ENCODE measurements at places on chromosomes 7 and 10.

GRCh38 chr10:85741626-85742300 lies 624.8 kb downstream of the GRID1 start:
- no peak for DNase-seq

DNA sequence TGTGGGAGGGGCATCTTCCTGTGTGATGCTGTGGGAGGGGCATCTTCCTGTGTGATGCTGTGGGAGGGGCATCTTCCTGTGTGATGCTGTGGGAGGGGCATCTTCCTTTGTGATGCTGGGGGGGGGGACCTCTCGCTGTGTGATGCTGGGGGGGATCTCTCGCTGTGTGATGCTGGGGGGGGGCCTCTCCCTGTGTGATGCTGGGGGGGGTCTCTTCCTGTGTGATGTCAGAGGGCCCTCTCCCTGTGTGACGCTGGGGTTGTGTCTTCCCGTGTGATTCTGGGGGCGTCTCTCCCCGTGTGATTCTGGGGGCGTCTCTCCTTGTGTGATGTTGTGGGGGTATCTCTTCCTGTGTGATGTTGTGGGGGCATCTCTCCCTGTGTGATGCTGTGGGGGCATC lies 27.9 kb upstream of the DPYSL4 start:
- DNase-seq, result no peak

DNA sequence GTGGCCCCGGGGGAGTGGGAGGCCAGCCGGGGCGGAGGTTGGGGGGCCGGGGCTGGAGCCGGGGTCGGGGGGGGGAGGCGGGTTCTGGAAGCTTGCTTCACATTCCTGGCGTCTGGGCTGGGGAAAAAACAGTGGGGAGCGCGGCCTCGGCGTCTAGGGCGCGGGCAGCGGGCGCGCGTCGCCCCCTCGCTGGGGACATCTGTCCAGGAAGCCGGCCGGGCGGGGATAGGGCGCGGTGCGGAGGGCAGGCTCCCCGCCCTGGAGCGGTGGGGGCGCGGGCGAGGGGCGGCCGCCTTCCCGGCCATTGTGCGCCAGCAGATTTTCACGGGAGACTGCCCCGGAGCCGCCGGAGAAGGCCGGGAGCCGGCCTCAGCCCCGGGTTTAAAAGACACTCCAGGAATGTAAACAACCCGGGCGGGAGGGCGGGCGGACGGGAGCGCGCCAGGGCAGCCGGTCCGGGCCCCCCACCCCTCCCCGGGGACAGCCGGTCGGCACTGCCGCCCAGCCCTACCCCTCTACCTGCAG lies 1.4 kb downstream of the ZMIZ1 start:
- no peak for DNase-seq

- no peak for DNase-seq
Measured at GRCh38 chr10:86321568-86321967, 45.0 kb downstream of the GRID1 start.

DNA sequence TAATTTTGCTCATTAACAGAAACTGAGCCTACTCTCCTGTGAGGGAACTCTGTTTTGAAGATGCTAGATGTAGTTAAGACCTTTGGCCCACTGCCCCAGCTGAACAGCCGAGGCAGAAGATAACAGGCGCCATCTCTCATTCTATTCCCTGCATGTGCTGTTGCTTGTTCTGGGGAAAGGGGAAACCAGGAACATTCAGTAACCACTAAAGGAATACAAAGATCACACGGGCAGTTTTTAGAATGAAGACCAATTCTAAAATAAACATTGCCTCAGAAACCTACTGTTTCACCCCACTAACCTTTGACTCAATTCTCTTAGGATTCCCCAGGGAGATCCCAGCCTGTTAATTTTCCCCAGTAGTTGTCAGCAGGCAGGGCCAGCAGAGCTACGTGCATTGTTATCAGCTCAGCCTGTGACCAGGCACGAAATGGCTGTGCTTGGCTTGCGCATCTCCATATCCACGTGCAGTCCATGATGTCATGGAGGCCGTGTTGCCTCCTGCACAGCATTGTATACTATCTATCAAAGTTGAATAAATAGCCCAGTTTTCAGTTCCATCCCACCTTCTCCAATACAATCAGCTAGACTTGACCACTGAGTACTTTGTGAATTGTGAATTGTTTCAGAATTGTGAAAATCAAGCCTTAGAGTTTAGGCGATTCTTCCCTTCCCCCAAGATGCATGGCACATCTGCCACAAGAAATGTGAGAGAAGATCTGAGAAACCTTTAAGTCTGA lies 36.0 kb downstream of the ANK3 start:
- DNase-seq, result no peak

GRCh38 chr7:16627236-16627635 lies 18.3 kb downstream of the ANKMY2 start:
- DNase-seq, result no peak

- no peak for DNase-seq
Measured at GRCh38 chr10:3512263-3512662, 272.7 kb downstream of the KLF6 start.

DNA sequence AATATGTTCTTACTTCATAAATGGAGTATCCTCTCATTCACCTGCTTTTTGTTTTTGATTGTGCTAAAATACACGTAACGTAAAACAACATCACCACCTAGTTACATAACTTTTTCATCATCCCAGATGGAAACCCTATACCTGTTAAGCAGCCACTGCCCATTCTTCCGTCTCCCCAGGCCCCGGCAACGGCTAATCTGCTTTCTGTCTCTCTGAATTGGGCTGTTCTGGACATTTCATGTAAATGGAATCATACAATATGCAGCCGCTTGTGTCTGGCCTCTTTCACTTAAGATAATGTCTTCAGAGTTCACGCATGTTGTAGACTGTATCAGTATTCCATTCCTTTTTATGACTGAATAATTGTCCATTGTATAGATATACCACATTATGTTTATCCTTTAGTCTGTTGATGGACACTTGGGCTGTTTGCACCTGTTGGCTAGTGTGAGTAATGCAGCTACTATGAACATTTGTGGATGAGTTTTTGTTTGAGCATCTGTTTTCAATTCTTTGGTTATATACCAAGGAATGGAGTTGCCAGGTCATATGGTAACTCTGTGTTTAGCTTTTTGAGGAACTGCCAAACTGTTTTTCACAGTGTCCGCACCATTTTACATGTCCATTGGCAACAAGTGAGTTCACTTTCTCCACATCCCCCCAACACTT lies 14.1 kb upstream of the SUN1 start:
- DNase-seq, result no peak

DNA sequence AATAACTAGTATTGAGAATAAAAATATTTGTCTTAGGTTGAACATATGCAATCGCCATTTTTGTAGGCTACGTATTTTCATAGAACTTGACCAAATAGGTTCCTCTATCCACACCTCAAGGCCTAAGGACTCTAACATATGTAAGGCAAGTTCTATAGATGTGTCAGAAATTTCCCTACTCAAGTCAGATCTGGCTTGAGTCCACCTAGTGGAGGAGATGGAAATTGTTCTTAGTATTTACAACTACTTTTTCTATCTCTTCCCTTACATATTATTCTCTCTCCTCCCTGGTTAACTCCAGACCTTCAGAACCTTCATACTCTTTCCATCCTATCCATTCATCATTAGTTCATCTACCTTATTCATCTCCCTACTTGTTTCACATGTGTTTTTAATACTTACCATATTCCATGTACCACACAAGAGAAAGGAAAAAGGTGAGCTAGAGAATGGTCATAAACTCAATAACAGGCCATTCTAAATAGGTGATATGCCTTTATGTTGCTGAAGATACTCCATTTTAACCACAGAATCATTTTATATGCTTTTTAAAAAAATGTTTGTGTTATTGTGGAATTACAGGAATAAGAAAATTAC lies 174.5 kb upstream of the HDAC9 start:
- no peak for DNase-seq

DNA sequence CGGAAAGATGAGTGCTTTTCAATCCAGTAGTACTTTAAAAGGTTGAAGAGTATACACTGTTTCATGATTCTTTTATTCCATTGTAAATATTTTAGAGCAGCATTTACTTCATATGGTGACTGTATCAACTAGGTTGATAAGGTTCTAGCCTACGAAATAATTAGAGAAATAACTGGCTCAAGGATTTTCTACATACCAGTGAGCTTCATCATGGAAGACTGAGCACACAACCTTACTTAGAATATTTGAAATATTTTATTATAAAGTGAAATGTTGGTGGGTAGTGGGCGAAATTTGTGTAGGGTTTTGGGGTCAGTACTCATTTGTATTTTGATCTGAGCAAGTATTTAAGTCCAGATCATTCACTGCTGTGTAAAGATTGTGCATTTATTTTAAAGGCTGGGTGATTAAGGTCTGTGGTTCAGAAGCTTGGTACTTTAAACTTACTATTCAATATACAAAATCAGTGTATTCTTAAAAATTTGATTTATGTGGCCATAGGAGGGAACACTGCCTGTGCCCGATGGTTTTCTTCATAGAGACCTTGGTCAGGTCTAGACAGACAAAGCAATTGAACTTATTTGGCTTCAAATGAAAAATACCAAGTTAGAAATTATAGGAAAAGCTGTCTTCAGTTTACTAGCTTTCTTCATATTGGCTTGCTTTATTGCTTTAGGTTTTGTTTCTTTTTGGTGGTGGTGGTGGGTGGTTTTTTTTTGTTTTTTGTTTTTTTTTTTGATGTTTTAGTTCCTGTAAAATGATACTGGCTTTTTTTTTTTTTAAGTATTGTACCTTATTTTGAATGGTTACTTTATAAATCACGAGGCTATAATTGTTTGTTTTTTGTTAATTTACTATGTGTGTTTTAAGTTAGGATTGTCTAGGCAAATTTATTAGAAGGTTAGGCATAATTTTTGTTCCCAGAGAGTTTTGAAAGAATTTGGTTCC lies 3.0 kb downstream of the KMT2E start:
- no peak for DNase-seq

DNA sequence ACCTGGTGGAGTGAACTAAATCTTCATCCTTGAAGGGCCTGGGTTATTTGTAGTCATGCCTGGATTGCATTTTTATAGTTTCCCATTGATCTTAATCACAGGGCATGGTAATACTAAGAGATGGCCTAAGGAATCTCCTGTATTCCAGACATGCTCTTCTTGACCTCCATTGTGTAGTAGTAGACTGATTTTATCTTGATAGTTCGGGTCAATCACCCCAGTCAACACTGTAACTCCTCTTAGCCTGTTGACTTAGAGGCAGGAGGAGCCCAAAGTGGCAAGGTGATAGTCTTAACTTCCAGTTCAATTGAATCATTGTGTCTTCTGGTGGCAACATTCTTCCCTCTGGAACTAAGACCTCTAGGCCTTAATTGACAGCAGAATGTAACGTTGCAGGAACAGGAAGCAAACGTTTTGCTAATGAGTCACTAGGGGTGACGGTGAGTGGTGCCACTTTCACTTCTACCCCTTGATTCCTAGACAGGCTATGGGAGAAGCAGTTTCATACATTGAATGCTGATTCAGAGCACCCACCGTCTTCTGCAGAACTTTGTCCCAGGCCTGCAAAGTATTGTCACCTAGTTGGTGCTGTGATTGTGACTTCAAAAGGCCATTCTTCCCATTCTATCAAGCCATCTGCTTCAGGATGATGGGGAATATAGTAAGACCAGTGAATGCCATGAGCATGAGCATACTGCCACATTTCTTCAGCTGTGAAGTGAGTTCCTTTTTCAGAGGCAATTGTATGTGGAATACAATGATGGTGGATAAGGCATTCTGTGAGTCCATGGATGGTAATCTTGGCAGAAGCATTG lies 24.0 kb upstream of the PAPSS2 start:
- DNase-seq, result peak; percentile 36

DNA sequence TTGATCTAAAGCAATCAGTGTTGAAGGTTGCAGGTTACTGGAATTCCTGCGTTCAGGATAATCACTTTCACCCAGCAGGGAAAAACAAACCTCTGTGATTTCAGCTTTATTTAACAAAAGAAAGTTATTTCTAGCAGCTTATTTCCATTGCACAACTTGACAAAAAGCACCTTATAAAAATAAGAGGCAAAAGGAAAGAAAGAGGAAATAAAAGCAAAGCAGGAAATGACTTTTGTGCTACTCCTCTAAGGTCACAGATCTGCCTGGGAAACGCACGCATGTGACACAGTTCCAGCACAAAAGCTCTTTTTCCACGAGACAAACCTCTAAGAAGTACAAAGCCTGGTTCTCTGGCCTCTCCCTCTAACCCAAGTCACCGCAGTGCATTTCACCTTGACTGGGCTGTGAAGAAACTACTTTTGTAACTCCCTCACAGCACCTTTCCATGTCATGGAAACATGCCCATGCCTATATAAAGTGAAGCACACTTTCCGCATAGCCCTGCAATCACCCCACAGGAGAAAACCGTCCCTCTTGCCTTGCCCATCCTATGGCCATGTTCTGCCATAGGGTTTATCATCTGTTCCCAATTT lies 870 bp downstream of the ANK3 start:
- no peak for DNase-seq

GRCh38 chr7:36794689-36795088 lies 70.4 kb upstream of the AOAH start:
- no peak for DNase-seq

DNA sequence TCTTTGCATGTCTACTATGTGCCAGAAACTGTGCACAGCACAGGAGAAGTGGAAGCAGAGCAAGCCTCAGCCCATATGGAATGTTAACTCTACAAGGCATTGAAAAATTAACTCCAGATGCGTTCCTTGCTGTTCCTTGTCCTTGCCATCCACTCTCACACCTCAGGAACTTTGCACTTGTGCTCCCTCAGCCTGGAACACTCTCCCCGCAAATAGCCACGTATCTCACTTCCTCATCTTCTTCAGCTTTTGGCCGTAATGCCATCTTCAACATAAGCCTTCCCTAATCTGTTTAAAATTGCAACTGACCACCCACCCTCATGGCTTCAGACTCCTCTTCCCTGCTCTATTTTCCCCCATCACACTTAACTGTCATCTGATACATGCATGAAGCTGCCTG lies 83.2 kb upstream of the CAPZA2 start:
- no peak for DNase-seq

GRCh38 chr7:86320341-86320740 lies 323.4 kb upstream of the GRM3 start:
- DNase-seq, result no peak

- DNase-seq, result no peak
Measured at GRCh38 chr7:77702513-77702912, 6.3 kb downstream of the RSBN1L start.

- DNase-seq, result no peak
Measured at GRCh38 chr10:17272648-17273047, 44.6 kb downstream of the VIM start.

DNA sequence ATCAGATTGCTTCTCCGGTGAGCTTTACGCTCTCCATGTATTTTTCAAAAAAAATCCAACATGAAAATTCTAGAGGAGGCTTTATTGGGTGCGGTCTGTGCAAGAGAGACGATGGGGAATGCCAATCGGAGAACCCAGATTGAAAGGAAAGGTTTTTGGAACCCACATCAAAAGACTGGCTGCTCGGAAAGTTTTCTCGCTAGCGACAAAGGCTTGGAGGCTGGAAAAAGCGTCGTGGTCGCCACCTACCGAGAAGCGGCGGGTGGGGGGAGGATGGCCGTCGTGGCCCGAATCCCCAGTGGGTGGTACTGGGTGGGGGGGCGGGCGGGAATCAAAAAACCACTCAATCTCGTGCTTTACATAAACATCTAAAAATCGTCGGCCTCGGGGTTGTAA lies 1.1 kb upstream of the GTF2I start:
- DNase-seq, result peak; percentile 70
